ENCODE measurements at places on chromosomes 16 and 17. TPM values are rescaled to one million over a fixed set of nuclear protein-coding genes. Genes with fewer than 3 reads are reported as not detected.

NLRC3 gene
- total RNA-seq = not detected

MYH8 gene
- not detected for total RNA-seq

STH gene
- total RNA-seq = not detected

SMCR8 gene
- total RNA-seq = 20.3 TPM

P2RX1 gene
- total RNA-seq = not detected

KRTAP2-2 gene
- not detected for total RNA-seq

BFAR gene
- 85.6 TPM for total RNA-seq

MT1H gene
- not detected for total RNA-seq

MT1B gene
- not detected for total RNA-seq

MEIOC gene
- total RNA-seq = under 0.01 TPM

APOH gene
- total RNA-seq = not detected

SGCA gene
- not detected for total RNA-seq

TERB1 gene
- not detected for total RNA-seq

SNAI3 gene
- total RNA-seq = not detected

PRSS53 gene
- 3.3 TPM for total RNA-seq

CD300C gene
- total RNA-seq = not detected

PRSS33 gene
- total RNA-seq = not detected

PDE6G gene
- total RNA-seq = not detected

TBCD gene
- total RNA-seq = 47.0 TPM

SULT1A2 gene
- total RNA-seq = not detected

MIEN1 gene
- total RNA-seq = 12.1 TPM

MARVELD3 gene
- total RNA-seq = not detected

HCRT gene
- not detected for total RNA-seq

SEPHS2 gene
- 7.7 TPM for total RNA-seq

ZFP3 gene
- total RNA-seq = 2.0 TPM

ASGR1 gene
- total RNA-seq = 0.39 TPM

NOTUM gene
- total RNA-seq = not detected

NUPR1 gene
- 7.2 TPM for total RNA-seq

ACSM5 gene
- total RNA-seq = 8.5 TPM

All from subcutaneous preadipocyte (primary cell).